ENCODE measurements at places on chromosomes 4 and X.

DNA sequence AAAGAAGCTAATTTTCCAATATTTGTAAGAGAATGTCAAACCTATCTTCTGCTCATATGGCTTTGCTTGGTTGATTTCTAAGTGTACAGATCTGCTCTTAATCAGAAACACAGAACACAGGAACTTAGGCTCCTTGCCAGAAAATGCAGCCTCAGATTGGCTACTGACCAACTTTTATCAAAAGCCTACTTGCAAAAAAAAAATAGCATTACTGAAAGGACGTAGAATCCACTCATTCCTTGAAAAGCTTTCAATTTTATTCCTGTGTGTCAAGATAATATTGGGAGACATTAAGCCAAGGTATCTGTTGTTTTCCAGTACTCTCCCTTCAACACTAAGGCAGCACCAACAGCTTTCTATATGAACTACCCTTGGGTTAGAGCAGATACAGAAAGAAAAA is 127.6 kb upstream of the INTU start:
- DNase-seq, result peak; percentile 27

DNA sequence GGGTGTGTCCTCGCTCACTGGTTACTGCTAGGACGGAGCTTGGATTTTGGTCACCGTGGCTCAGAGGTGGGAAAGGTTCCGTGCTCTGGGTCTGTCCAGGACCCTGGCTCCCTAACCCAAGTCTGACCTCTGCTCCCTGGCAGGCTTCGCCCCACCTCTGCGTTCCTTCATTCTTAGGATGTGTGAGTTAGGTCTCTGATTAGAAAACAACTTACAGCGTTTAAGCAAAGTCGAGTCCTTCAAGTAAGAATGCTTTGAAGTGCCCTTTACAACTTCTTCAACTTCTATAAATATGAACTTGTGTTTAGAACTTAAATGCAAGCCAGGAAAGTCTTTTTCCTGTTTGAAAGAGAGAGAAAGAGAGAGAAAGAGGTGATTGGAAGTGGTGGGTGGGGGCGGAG is 891 bp downstream of the TLR2 start:
- no peak for DNase-seq

DNA sequence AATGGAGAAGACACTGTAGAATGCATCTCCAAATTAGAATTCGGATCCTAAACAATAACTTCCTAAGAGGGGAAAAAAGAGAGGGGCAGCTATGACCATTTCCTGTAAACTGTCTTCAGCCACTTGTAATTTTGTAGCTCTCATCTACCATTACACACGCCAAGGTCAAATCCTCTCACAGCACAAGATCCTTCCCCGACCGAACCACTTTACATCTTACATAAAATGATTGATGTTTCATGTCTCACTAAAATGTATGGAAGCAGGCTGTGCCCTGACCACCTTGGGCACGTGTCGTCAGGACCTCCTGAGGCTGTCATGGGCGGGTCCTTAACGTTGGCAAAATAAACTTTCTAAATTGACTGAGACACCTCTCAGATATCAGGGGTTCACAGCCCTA is 24.1 kb upstream of the PBDC1 start:
- no peak for DNase-seq

DNA sequence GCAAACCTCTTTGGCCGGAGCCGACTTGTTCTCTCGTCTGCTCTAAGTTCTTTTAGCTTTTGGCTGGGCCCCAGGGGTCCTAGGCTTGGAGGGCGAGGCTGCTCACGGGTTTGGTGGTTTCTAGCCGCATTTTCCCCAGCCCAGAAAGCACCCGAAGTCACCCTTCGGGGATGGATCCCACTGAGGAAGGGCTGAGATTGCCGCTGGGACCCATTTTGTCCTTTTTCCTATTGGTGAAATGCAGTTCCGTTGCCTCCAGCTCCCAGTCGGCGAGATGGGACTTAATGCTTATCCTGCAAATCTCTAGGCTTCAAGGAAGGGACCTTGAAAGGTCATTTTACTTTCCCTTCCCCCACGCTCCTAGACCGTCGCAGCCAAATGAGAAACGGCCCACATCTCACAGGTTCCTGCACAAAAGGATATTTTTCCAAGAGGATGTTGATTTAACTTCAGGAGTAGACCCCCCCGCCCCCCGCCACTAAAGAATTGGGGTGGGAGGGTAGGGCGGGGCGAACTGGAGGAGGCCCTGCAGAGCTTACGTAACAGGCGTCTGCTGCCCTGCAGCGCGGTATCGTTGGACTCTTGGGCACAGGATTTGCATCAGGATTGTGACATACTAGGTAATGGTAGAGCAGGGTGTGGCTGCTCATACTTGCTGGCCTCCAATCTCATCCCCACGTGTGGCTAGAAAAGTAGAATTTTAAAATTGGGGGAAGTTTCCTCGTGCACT is 564 bp downstream of the PGK1 start:
- no peak for DNase-seq

- DNase-seq, result no peak
Observed at GRCh38 chr4:152041295-152041694, 280.5 kb upstream of the GATB start.

DNA sequence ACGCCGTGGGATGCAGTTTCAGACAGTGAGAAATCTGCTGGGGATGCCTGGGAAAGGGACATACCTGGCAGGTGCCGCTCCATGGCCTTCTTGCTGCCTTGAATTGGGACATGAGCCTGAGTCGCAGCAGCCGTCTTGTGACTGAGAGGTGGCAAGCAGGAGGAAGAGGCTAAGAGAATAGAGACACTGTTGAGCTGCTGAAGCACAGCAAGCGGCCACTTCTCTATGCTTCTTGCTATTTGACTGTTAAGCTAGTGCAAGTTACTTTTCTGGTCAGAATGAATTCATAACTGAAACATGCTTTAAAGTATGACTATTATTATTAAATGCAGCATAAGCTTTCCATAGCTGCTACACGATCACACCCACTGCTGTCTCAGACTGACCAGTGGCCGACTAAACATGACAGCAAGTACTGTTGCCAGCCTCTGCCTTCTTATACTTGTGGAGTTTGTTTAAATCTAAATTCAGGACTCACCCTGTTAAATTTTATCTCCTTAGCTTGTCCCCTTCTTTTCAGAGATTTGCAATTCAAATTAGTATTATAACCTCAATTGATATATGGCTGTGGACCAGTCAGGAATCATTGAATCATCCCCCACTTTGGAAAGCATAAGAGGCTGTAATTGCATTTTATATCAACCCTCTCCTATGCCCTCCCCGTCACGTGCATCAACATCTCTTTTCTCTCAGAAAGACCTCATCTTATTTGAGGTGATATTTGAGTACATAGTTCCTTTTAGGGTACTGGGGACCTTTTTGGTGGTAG is 24.8 kb upstream of the ACSL1 start:
- DNase-seq, result no peak

DNA sequence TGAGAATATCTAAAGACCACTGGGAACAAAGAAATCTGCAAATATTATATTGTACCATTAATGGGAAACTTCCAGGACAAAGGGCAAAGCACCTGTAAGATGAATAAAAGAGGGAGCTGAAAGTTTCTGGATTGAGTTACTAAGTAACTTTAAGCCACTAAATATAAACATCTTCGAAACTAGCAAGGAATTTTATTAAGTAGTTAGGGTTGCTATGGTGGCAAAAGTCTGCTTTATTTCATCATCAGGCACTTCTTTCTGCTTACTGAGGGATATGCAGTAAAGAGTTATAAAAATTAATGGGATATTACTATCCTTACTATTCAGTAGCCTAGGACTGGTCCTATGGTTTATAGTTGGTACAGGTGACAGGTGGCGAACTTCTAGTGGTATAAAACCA is 33.0 kb downstream of the SMARCA1 start:
- no peak for DNase-seq

DNA sequence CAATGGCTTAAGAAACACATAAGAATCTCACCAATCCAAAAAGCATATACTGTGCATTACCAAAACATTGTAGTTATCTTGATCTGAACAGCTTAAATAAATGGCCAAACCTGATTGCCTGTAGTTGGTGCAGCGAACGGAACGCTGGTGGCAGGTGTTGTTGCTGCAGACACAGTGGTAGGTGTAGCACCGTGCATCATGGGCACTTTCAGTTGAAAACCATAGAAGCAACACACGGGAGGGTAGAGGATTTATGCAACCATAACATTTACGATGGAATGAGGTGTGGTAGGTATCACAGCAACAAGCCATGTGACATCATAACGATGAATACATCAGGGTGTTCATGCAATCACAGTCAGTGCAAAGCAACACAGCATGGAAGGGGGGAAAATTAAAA is 106.8 kb downstream of the MBNL3 start:
- no peak for DNase-seq

GRCh38 chr4:102598086-102598761 is 97.1 kb downstream of the NFKB1 start:
- DNase-seq, result peak; percentile 15

DNA sequence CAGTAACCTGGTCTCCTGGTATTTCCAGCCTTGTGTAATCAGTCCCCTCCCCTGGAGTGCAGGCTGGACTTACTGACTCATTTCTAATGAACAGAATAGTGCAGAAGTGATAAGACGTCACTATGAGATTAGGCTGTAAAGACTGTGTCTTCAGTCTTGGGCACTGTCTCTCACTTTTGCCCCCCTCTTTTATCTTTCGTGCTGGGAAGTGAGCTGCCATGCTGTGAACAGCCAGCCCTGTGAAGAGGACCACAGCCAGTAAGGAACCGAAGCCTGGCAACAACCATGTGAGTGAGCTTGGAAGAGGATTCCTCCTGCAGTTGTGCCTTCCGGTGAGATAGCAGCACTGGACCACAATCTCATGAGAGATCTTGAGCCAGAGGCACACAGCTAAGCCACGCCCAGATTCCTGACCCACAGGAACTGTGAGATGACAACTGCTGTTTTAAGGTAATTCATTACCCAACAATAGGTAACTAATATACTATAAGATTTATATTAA is 67.5 kb upstream of the GPR34 start:
- DNase-seq, result peak; percentile 49

DNA sequence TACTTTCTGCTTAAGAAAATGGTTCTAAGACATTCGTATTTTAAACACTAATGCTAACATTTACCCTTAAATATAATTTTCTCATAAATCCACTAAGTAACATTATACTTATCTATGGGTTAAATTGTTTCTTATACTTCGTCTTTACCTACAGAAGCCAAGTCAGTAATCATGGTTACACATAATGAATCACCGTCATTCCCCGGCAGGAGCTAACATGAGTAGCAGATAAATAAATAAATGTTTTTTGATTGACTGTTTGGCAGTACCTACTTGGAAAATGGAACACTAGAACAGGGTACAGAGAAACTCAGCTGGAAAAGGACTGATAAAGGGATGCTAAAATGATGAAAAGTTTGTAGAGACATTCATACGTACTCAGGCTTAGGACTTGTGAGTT is 430.4 kb downstream of the ACTRT1 start:
- DNase-seq, result no peak

DNA sequence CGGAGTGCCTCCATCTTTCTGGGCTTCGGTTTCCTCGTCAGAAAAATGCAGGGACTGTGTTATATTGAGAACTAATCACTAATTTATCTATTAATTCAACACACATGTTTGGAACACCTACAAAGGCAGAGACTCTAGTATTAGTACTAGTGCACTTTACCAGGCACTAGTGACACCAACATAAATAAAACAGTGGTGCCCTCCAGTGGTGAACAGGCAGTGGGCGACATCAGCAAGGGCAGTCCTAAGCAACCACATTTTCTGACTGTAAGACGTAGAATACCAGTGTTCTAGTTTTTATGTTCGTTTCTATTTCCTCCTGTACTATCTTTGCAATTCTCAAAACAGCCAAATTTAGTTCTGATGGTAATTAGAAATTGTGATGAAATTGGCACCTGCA is 69.1 kb upstream of the UCP1 start:
- DNase-seq, result no peak

DNA sequence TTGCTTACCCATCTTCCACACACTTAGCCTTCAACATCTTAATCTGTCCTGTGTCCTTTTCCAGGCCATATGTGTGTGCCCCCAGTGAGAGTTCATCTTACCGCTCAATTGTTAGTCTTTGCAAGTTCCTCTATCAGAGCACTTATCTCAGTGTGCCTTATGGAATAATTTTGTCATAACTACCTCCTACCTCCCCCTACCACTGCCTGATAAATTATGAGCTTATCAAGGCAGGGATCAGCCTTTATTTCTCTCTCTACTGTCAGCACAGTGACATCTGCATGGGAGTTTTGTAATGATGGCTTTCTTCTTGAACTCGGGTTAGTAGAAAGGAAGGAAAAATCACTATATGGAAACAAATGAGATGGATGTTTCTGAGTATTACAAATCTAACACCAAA is 53.2 kb downstream of the MTM1 start:
- no peak for DNase-seq

DNA sequence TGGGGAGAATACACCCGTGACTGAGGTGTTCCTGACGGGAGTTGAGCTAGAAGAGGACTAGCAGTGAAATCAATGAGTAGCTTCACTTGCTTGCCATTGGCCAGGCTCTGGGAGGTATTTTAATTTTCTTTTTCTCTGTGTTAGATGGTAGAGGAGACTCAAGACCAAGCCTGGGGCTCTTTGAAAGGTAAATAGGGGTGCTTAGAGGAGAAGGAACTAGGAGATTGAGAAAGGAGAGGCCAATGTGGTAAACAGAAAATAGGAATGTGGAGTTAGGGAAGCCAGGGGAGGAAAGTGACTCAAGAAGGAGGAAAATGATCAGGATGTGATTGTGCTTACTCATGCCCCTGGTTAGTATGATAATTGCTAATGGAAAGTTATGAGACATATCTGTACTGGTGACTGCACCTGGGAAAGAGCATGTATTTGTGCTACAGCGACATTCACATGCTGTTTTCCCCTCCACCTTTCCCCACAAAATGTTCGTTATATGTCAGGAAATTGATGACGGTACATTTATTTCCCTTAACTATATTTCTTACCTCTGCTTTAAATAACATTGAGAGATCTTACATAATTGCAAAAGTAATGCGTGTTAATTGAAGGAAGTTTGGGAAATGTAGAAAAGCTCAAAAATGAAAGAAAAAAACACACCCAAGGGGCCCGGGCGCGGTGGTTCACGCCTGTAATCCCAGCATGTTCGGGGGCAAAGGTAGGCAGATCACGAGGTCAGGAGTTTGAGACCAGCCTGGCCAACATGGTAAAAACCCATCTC is 16.9 kb upstream of the LRBA start:
- peak; percentile 42 for DNase-seq

GRCh38 chrX:12162420-12162819 is 24.1 kb downstream of the FRMPD4 start:
- no peak for DNase-seq
